ENCODE measurements at places on chromosomes 5 and 9. TPM values are rescaled to one million over a fixed set of nuclear protein-coding genes. Genes with fewer than 3 reads are reported as not detected.

GRCh38 chr5:124962735-124963134 is 216.3 kb upstream of the ZNF608 start:
- no peak overlapping the region for H3K4me3 ChIP-seq
- H3K27ac ChIP-seq = no peak overlapping the region
- H3K36me3 ChIP-seq = no peaks in the 10 kb centered on the region
- no peak for DNase-seq
- H3K27me3 ChIP-seq = no peaks in the 10 kb centered on the region
- H3K4me1 ChIP-seq = no peaks in the 10 kb centered on the region

Gene ADAMTS6
- total RNA-seq = 1.5 TPM

- no peak overlapping the region for H3K27ac ChIP-seq
- no peak overlapping the region for H3K4me3 ChIP-seq
- H3K4me1 ChIP-seq = no peaks in the 10 kb centered on the region
These were observed 463.5 kb downstream of the RASEF start for GRCh38 chr9:82599336-82599949.

DNA sequence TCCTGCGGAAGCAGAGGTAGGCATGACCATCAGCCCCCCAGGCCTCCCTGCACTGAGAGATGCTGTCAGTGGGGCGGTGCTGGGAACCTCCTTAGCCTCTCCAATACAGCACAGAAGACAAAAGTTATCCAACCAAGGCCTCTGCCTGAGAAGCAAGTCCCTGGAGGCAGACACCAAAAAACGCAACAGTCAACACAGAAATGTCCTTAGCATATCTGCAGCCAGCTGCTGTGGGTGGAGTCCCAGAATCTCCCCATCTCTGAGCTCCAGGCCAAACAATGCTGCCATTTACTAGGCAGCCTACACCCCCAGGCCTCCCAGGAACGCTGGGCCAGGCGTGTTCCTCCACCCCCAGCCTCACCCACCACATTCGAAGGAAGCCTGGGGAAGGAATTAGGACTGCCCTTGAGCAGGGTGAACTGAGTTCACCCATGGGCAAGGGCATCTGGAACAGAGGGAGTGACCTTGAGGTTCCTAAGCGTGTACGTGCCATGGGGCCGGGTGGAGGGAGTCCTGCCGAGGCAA is 43.7 kb downstream of the STK10 start:
- H3K27ac ChIP-seq = peak overlapping the region; percentile 64
- no peak overlapping the region for H3K4me3 ChIP-seq
- H3K4me1 ChIP-seq = peaks cover 75% of the 10 kb centered on the region
- no peaks in the 10 kb centered on the region for H3K27me3 ChIP-seq
- no peak for DNase-seq

DNA sequence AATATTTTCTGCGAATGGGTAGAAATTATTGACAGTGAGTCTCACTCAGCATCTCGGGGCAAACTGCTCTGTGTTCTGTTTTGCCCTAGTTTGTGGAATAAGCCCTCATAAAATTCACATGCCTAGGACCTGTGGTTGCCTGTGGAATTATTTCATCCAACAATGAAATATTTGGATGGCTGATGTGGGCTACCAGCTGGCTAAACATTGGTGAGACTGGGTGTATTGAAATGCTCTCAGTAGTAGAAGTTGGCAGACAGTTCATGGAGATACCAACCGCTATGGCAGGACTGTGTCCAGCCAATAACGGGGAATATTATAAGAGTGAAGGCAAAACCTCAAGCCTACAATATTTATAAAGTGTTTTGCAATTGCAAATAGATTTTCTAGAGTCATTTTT is 344.1 kb upstream of the RPS23 start:
- H3K27me3 ChIP-seq = no peaks in the 10 kb centered on the region
- no peak overlapping the region for H3K4me3 ChIP-seq
- H3K27ac ChIP-seq = no peak overlapping the region
- peaks cover 2% of the 10 kb centered on the region for H3K4me1 ChIP-seq
- no peak for DNase-seq

- DNase-seq = no peak
- H3K4me1 ChIP-seq = no peaks in the 10 kb centered on the region
- no peak overlapping the region for H3K27ac ChIP-seq
- no peak overlapping the region for H3K4me3 ChIP-seq
- no peaks in the 10 kb centered on the region for H3K27me3 ChIP-seq
- peaks cover 25% of the 10 kb centered on the region for H3K36me3 ChIP-seq
These were observed 169.0 kb downstream of the FBXL17 start for GRCh38 chr5:108212775-108213346.

GRCh38 chr9:137130176-137130755 is 8.7 kb upstream of the GRIN1 start:
- peaks cover 31% of the 10 kb centered on the region for H3K27me3 ChIP-seq
- H3K27ac ChIP-seq = peak overlapping the region; percentile 63
- peaks cover 9% of the 10 kb centered on the region for H3K36me3 ChIP-seq
- H3K4me1 ChIP-seq = peaks cover 21% of the 10 kb centered on the region

DNA sequence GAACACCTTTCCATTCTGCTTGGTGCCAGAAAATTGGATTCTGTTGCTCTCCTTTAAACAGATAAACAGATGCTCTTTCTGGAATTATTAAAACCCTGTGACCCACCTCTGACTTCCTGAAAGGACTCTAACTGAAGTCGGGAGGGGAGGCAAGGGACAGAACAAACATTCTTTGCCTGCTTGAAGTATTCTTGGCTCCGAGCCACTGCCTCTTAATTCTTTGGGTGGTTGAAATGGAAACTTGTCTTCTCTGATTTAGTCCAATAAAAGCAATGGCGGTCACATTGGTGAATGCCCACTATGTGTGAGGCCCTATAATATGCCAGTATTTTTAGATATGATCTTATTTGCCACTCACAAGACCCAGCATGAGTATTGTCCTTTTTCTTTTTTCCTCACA is 236.8 kb downstream of the SLIT3 start:
- H3K27me3 ChIP-seq = peaks cover 17% of the 10 kb centered on the region
- no peak overlapping the region for H3K4me3 ChIP-seq
- H3K27ac ChIP-seq = no peak overlapping the region
- no peaks in the 10 kb centered on the region for H3K4me1 ChIP-seq

Gene UBAC1
- 32.6 TPM for total RNA-seq

DNA sequence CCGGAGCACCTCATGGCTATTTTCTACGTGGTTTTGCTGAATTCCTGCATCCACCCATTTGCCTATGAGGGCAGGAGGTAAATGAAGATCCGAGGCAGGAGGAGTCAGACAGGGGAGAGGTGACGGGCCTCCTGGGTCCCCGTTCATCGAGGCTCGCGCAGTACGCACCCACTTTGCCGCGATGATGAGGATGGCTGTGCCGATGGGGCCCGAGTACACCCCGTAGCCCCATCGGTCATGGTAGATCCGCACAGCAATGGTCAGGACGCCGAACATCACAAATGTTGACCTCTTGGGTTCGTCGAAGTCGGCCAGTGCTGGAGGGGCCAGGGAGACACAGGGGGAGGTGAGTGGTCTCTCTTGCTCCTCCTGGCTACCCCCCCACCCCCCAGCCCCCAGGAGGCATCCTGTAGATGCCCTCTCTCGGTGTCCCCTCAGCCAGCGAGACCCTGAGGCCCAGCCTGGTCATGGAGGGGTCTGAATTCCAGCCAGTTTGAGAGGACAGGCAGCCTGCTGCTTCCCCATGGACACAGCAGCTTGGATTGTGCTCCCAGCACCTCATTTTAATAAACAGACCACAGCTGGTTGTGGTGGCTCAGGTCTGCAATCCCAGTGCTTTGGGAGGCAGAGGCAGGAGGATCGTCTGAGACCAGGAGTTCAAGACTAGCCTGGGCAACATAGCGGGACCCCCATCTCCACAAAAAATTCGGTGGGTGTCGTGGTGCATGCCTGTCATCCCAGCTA is 5.9 kb downstream of the MYMK start:
- no peak for DNase-seq
- no peaks in the 10 kb centered on the region for H3K27me3 ChIP-seq
- no peak overlapping the region for H3K4me3 ChIP-seq
- H3K4me1 ChIP-seq = no peaks in the 10 kb centered on the region
- H3K36me3 ChIP-seq = no peaks in the 10 kb centered on the region

Gene GRPEL2
- 56.4 TPM for total RNA-seq

DNA sequence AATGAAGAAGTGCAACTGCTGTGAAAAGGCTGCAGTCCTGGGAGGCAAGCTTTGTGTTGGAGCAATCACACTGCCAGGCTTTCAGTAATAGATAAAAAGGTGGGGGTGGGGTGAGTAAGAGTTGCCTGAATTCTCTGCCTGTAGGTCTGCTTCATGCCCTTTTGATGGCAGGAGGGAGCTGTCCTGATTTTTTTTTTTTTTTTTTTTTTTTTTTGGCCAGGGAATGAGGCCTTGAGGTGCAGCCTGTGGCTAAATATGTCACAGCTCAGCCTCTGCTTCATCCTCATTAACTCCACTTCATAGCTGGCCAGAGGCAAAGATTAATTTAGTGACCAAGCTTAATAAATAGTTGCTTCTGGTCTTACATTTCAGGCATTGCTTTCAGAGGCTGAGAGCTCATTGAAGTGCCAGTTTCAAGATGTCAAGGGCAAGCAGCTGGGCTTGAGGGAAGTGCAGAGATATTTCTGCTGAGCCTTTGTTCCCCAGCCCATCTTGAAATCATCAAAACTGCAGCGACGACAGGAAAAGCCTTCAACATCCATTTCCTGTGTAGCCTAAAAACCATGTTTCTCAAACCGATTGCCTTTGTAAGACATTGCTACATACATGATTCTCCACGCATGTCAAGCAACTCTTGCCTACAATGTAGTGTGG is 134.7 kb downstream of the MACIR start:
- no peak overlapping the region for H3K4me3 ChIP-seq

Gene IER5L
- 1.2 TPM for total RNA-seq

DNA sequence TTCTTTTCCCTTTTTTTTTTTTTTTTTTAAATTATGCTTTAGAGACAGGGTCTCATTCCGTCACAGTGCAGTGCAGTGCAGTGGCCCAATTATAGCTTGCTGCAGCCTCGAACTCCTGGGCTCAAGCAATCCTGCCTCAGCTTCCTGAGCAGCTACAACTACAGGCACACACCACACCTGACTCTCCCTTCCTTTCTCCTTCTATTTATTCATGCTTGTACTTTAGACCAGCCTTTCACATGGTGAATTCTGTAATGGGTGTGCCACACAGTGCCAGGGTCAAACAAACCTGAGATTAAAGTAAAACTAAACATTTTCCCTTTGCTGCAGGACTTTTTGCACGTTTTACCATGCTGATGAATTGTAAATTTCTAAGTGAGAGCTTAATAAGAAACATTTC is 8.0 kb downstream of the SH3RF2 start:
- peaks cover 46% of the 10 kb centered on the region for H3K27me3 ChIP-seq
- no peak for DNase-seq
- no peaks in the 10 kb centered on the region for H3K36me3 ChIP-seq
- no peak overlapping the region for H3K27ac ChIP-seq
- peaks cover 20% of the 10 kb centered on the region for H3K4me1 ChIP-seq
- H3K4me3 ChIP-seq = no peak overlapping the region

GRCh38 chr5:67490543-67491321 is 294.1 kb upstream of the CD180 start:
- no peak overlapping the region for H3K4me3 ChIP-seq
- H3K4me1 ChIP-seq = no peaks in the 10 kb centered on the region
- no peaks in the 10 kb centered on the region for H3K27me3 ChIP-seq
- no peak for DNase-seq
- no peak overlapping the region for H3K27ac ChIP-seq

DNA sequence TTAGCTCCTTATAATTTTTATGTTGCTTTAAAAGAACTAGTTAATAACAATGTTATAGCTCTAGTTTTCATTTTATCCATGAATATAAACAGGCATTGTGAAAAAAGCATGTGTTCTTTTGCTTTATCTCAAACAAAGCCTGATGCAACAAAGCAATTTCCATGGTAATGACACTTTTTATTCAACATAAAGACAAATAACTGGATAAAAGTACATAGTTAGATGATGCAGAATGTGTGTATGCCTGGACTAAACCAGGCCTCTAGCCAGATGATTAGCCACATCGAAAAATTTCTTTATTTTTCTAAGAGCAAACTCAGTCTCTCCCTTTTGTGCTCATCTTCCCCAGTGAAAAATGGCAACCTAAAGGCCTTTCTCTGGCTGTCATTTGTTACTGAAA is 125.6 kb upstream of the TARS1 start:
- no peak for DNase-seq
- no peaks in the 10 kb centered on the region for H3K27me3 ChIP-seq
- H3K4me3 ChIP-seq = no peak overlapping the region

- no peaks in the 10 kb centered on the region for H3K36me3 ChIP-seq
- no peak for DNase-seq
- H3K27me3 ChIP-seq = no peaks in the 10 kb centered on the region
- H3K27ac ChIP-seq = no peak overlapping the region
- no peak overlapping the region for H3K4me3 ChIP-seq
These were observed 12.2 kb downstream of the MYMK start for GRCh38 chr9:133512253-133513213.

GRCh38 chr5:72167804-72168203 is 60.5 kb downstream of the MAP1B start:
- peaks cover 10% of the 10 kb centered on the region for H3K4me1 ChIP-seq
- no peak overlapping the region for H3K27ac ChIP-seq
- DNase-seq = no peak

Gene TAS2R1
- total RNA-seq = not detected

- no peak overlapping the region for H3K4me3 ChIP-seq
- no peak overlapping the region for H3K27ac ChIP-seq
- no peaks in the 10 kb centered on the region for H3K27me3 ChIP-seq
- no peaks in the 10 kb centered on the region for H3K36me3 ChIP-seq
- no peak for DNase-seq
- no peaks in the 10 kb centered on the region for H3K4me1 ChIP-seq
These were observed 19.7 kb downstream of the C6 start for GRCh38 chr5:41193456-41194205.

DNA sequence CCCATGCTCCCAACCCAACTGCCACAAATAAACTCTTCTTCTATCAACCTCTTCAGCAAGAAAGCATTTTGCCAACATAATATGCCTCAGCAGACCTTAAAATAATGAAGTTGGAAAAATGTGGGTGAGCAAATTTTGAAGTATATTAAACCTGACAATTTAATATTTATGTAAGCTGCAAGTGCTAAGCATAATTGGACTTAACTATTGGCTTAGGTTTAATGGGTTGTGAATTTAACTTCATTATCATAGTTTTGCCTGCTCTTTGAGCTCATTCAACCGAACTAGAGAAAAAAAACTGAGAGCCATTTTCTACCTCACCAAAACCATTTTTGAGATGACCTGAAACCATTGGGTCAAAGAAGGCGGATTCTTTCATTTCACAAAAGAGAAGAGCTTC is 805.5 kb upstream of the DMAC1 start:
- H3K4me1 ChIP-seq = no peaks in the 10 kb centered on the region
- no peak overlapping the region for H3K27ac ChIP-seq
- H3K27me3 ChIP-seq = no peaks in the 10 kb centered on the region
- H3K4me3 ChIP-seq = no peak overlapping the region
- DNase-seq = no peak

DNA sequence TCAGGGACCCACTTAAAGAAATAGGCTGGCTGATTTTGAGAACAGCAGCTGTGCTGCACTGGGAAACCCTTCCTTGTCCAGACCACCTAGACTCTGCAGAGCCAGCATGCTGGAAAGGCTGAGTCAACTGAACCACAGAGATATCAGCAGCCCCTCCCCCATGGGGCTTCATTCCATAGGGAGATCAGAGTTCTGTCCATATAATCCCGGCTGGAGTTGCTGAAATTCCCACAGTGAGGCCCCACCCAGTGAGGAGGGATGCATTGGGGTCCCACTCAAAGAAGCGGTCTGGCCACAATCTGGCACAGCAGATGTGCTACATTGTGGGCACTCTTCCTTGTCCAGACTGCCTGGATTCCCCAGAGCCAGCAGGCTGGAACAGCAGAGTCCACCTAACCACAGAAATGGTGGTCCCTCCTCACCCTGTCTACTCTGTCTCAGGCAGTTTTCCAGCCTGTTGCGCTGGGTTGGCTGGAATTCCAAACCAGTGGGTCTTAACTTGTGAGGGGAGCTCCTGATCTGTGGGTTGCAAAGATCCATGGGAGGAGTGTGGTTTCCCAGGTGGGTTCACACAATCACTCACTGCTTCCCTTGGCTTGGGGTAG is 127.1 kb downstream of the RNF180 start:
- no peak overlapping the region for H3K4me3 ChIP-seq
- no peaks in the 10 kb centered on the region for H3K36me3 ChIP-seq
- no peaks in the 10 kb centered on the region for H3K27me3 ChIP-seq
- no peak for DNase-seq
- no peak overlapping the region for H3K27ac ChIP-seq
